ENCODE measurements at places on chromosomes 3 and 15.

DNA sequence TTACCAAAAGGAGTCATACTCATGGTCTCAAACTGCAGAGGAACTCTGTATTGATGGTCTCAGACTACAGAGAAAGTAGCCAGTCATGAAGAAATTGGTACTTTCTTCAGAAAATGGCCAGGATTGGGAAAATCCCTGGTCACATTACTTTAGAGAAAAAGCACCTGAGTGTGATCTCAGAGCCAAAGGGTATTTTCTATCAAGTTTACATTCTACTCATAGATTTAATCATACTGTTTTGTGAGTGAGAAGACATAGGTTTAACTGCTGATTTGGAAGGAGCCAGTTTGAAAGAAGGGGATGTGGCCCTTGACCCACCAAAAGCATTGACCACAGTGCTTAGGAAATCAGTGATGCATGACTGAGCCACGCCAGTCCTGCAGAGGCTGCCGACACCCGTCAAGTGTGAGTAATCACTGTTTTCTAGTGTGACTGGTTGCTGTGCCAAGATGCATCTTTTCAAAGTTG, 203.6 kb downstream of the AKAP13 start:
- DNase-seq: peak; percentile 69

- DNase-seq: no peak
Measured at GRCh38 chr15:84727429-84727828, 11.5 kb upstream of the SEC11A start.

DNA sequence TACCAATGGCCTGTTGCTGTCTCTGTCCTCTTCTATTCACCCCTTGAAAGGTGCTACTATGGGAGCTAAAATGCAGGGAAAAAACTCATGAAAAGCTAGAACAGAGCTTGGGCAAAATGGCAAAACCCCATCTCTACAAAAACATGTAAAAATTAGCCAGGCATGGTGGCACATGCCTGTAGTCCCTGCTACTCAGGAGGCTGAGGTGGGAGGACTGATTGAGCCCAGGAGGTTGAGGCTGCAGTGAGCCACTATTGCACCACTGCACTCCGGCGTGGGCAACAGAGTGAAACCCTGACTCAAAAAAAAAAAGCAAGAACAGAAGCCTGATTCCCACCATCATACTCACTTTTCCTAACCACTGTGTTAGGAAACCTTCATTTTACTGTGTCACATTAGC, 1.9 kb downstream of the MAP4 start:
- DNase-seq: no peak

- no peak for DNase-seq
Measured at GRCh38 chr3:69825446-69825845, 86.2 kb downstream of the MITF start.

- DNase-seq: no peak
Measured at GRCh38 chr3:10483686-10484345, 21.6 kb downstream of the ATP2B2 start.

DNA sequence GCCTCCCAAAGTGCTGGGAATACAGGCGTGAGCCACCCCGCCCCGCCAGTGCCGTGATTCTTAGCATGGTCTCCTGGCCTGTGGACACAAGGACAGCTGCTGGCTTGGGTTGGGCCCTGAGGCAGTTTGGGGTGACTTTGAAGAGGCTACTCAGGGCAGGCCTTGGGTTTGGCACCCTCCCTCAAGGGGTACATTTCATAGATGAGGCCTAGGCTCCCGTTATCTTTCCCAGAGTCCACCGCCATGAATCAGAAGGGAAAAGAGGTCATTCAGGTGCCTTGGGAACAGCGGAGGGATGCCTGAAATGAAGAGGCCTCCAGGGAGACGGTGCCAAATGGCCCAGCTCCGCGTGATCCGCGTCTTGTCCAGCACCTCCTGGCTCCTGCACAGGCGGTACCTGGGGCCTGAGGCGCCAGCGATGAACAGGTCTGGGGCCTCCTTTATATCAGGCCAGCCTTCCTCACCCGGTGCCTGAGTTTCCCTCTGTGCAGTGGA, 9.3 kb downstream of the GNAI2 start:
- DNase-seq: no peak

DNA sequence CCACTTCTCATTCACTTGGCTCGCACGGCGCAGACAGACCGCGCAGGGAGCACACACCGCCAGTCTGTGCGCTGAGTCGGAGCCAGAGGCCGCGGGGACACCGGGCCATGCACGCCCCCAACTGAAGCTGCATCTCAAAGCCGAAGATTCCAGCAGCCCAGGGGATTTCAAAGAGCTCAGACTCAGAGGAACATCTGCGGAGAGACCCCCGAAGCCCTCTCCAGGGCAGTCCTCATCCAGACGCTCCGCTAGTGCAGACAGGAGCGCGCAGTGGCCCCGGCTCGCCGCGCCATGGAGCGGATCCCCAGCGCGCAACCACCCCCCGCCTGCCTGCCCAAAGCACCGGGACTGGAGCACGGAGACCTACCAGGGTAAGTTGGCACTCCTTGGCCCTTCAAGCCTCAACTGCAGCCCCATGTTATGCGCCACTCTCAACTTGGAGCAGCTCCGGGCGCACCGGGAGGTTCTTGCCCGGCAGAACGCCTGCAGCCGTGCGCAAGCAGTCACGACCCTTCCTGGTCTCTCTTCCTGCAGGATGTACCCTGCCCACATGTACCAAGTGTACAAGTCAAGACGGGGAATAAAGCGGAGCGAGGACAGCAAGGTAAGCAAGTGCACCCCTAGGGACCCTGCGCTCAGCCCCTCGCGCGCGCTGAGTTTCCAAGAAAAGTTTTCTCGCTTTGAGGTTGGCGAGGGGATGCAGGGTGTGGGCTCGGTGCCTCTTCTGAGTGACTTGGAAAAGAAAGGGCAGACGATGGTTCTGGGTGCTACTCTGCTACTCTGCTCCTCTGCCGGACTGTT, at the start of gene BHLHE40:
TSS of gene BHLHE40 (plus strand) at position 10 of the 801 bp plus-strand sequence. CDS start at position 292, 282 bp downstream.
- peak; percentile 27 for DNase-seq

- peak; percentile 67 for DNase-seq
Measured at GRCh38 chr15:38389924-38390542, 63.9 kb upstream of the FAM98B start.

DNA sequence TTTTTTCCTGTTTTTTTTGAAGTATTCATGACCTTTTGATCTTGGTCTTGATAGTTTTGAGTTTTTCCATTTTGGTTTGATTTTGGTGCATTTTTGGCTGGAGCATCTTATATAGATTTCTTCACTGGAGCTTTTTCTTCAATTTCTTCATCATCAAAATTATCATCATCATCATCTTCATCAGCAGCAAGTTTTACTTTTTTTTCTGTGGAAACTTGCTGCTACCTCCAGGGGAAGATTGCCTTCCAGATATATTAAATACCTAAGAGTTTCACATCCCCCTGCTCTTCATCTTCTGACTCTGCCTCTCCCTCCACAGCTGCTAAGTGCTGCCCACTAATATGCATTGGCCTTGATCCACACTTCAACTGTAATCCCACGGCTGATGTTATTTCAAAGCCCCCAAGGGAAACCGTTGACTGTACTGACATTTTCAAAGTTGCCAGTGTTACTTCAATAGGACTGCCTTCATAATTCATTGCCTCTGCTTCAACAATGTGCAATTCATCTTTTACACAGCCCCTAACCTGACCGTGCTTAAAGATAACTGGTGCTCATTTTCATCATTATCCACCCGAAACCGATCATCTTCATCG, 151.7 kb downstream of the NR1D2 start:
- DNase-seq: peak; percentile 35

DNA sequence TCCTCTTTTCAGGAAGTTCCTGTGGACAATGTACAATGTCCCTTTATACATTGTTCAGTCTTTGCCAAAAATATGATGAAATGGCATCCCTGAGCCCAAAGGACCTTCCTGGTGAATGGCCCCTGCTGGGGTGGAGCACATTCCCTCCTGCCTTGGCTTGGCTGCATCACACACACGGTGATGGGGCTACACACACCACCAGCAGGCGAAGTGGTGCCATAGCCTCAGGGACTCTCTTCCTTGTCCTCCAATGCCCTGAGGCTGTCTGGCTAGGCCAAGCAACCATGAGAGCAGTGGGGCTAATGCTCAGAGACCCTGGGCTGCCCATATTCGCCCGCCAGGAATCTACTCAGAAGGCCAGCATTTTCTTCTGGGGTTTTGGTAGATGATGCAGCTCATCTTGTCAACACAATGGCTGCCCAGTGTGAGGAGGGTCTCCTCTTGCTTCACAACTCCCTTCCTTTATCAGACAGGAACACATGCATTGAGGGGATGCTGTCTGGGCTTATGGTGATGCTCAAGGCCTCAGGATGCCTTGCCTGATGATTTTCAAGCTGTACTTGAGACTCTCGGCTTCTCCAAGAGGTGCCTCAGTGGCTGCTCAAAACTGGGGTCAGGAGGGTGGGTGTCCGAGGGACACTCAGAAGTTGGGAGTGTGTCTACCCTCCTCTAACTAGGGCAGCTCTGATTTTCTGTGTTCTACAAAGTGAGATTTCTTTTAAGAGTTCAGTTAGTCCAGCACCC, 40.9 kb upstream of the EPHB1 start:
- DNase-seq: peak; percentile 5

- no peak for DNase-seq
Measured at GRCh38 chr3:111831840-111832239, 27.2 kb upstream of the PHLDB2 start.

GRCh38 chr15:50854601-50855490, 53.6 kb upstream of the AP4E1 start:
- no peak for DNase-seq

GRCh38 chr3:112561484-112561733, 353 bp downstream of the ATG3 start:
- no peak for DNase-seq

DNA sequence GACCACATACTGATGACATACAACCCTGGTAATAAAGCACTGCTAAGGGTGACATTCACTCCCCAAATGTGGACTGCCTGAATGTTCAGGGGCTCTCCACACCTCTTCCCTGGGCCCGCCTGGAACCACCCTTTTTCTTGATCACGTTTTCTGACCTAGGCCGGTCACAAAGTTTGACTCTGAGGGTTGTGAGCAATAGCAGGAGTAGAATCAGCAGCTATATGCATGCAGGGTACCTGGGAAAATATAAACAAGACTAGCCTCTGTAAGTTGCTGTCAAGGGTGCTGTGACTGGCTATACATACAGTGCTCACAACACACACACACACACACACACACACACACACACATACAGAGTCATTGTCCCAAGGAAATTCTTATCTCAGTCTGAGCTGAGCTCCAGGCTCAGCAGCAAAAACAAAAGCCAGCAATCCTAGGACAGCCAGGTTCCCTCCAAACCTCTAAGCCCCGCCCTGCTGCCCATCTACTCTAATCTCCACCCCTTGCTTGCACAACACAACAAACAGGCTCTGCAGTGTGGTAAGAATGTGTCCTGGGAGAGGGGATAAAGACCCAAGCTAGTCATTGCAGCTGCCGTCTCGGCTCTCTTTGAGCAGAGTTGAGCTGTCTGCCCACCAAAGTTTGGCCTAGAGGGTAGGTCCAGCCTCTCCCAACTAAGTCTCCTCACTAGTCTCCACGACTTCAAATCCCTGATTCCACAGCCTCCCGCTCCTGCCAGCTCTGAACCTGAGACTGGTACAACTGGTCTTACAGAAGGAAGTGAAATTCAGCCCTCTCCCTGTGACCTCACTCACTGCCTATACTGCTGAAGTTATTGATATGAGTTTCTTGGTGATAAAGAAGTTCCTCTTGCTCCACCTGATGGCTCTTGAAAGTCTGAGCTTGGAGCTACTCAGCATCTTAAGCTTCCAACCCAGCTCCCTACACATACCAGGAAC, 2.2 kb downstream of the BMF start:
- peak; percentile 53 for DNase-seq

- DNase-seq: no peak
Measured at GRCh38 chr3:85258819-85259218, 300.0 kb downstream of the CADM2 start.

DNA sequence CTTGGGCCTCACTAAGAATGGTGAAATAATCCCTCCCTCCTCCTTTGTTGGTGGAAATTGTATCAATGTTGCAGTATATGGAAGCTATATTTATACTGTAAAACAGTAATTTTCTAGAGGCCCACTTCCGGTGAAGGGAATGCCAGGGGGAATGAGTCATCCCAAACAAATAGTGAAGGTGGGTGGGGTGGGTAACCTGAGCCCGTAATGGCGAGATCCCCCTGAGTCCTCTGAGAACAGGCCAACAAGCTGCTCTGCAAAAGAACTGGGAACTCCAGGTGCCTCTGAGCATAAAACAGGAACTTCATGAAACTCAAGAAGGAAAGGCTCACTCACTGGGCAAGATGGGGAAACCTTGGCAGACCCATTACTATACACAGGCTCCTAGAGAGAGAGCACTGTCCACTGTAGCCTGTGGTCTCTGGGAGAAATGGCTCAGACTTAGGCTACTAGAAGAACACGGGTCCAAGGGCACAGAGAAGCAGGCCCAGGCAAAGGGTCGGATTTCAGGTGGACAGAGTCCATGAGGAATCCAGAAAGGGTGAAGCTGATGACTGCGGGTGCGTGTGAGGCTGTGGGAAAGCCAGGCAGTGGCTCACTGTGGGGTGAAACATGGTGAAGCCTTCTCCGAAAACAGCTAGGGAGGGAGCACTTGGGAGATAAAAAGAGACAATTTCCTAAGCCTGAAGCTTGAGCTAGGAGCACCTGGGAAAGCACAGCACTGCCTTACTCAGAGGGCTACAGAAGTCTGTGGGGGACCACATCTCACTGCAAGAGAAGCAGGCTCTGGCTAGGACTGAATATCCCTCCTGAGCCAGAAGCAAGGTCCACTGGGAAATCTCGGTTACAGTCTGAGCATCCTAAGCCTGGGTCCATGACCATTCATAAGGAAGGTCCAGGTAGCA, 19.8 kb downstream of the LARP6 start:
- DNase-seq: peak; percentile 60

DNA sequence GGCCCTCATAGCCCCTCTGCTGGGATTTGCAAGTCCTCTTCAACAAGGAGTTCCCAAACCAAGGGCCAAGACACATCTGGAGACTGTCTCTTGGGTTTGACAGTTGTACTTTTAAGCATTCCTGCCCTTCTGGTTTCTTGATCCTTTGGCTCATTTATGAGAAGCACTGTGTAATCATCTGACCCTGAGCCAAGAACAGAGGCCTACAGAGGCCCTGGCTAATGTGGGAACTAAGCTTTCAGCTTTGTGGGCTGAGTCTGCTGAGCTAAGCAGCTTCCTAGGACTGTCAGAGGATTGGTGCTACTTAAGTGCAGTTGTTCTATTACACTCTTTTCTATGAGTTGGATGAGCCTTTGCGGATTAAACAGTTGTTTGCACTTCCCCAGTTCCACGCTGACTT, 178.3 kb downstream of the KBTBD8 start:
- DNase-seq: no peak

- DNase-seq: no peak
Measured at GRCh38 chr15:92638709-92639365, 16.7 kb downstream of the FAM174B start.

DNA sequence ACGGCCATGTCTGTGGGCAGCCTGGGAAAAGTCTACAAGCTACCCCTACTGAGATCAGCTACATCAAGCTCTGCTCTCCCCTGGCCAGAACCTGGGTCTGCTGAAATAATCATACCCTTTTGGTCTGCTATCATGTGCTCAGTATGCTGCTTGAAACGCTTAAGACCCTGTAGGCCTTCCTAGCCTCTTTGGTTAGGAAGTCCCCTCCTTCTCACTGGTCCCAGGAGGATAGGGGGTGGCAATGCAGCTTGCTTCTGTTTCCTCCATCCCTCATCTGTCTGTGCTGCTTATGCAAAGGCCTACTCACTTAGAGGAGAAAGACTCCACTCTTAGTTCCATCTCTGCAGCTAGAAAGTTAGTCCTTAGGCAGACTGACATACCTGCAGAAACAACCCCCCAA, 118.2 kb upstream of the RASGRP1 start:
- DNase-seq: no peak

All from fibroblast of mammary gland (primary cell).